ENCODE measurements at places on chromosomes 2 and 18. TPM values are rescaled to one million over a fixed set of nuclear protein-coding genes. Genes with fewer than 3 reads are reported as not detected.

The LIMS3 gene
- 2.1 TPM for total RNA-seq

DNA sequence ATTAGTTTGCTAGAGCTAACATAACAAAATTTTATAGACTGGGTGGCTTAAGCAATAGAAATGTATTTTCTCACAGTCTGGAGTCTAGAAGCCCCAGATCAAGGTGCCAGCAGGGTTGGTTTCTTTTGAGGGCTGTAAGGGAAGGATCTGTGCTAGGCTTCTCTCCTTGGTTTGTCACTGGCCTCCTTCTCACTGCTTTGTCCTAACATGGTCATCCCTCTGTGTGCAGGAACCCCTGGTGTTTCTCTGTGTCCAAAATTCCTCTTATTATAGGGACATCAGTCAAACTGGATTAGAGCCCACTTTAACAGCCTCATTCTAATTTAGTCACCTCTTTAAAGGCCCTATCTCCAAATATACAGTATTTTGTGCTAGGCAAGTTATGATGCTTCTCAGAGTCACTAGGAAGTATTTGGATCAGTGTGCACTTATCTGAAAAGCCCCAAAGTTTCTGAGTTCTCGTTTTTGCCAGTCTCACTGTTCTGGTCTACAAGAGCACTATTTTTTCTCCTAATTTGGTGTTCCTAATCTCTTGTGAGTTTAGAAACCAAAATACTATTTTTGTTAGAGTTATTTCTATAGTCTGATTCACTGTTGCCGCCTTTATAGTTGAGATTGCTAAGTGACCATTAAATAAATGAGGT, 29.0 kb downstream of the ZC3H6 start:
- no peaks in the 10 kb centered on the region for H3K27me3 ChIP-seq
- H3K27ac ChIP-seq, result no peak overlapping the region
- no peaks in the 10 kb centered on the region for H3K4me1 ChIP-seq
- H3K36me3 ChIP-seq, result peaks cover 4% of the 10 kb centered on the region
- no peak overlapping the region for H3K4me3 ChIP-seq
- DNase-seq, result no peak

DNA sequence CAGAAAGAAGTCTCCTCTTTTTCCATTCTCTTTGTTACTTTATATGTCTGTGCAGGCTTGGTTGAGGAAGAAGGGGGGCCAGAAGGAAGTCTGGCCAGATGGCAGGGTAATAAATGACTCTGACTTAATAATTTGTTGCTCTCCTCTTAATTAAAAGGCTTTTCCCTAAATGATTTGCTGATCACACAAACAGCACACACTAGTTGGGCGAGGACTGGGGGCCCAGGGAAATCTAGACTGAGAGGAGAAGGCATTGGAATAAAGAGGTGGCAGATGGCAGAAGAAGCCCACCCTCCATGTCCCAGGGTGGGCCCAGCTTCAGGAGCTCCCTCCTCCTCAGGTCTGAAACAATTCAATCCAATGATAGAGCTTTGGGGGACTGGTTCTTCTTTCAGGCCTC, 12.7 kb upstream of the SMARCAL1 start:
- no peak overlapping the region for H3K4me3 ChIP-seq
- DNase-seq, result no peak
- H3K27ac ChIP-seq, result no peak overlapping the region
- H3K27me3 ChIP-seq, result no peaks in the 10 kb centered on the region
- H3K4me1 ChIP-seq, result no peaks in the 10 kb centered on the region

DNA sequence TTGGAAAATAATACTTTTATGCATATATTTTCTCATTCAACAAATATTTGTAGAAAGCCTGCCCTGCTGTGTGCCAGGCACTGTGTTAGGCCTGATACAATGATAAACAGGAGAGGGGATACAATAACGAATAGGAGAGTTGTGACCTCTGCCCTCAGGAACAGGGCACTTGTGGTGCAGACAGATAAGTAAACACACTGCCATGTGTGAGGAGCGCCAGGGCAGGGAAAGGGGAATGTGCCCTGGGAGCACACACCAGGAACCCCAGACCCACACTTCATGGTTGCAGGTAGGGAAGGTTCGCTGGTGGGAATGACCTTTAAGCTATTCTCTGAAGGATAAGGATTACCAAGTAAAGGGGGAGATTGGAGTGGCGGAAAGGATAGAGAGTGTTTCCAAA, 42.2 kb upstream of the DSC1 start:
- H3K27me3 ChIP-seq, result no peaks in the 10 kb centered on the region
- no peak overlapping the region for H3K27ac ChIP-seq
- no peaks in the 10 kb centered on the region for H3K4me1 ChIP-seq
- H3K36me3 ChIP-seq, result no peaks in the 10 kb centered on the region
- H3K4me3 ChIP-seq, result no peak overlapping the region
- DNase-seq, result no peak

The HRH4 gene
- 0.09 TPM for total RNA-seq
